ENCODE measurements at places on chromosomes 1 and 21. TPM values are rescaled to one million over a fixed set of nuclear protein-coding genes. Genes with fewer than 3 reads are reported as not detected.

The GBP6 gene
- total RNA-seq = not detected

The HSD3B2 gene
- total RNA-seq = not detected

The TFF2 gene
- total RNA-seq = not detected

The CXADR gene
- not detected for total RNA-seq

The BMP8A gene
- total RNA-seq = not detected

The ALPL gene
- 0.36 TPM for total RNA-seq

The LCE7A gene
- total RNA-seq = not detected

The SAMD13 gene
- total RNA-seq = 3.1 TPM

The LIPI gene
- total RNA-seq = not detected

The FAM177B gene
- total RNA-seq = not detected

The PAPPA2 gene
- total RNA-seq = not detected

The MYBPH gene
- 62.2 TPM for total RNA-seq

The DRAM2 gene
- total RNA-seq = 142 TPM

The EDEM3 gene
- total RNA-seq = 49.7 TPM

The OR6N1 gene
- not detected for total RNA-seq

The RXRG gene
- not detected for total RNA-seq

The AK5 gene
- not detected for total RNA-seq

The PKP1 gene
- total RNA-seq = not detected

The COL24A1 gene
- total RNA-seq = not detected

The DYNLT4 gene
- not detected for total RNA-seq

The NEGR1 gene
- not detected for total RNA-seq

The HTR1D gene
- total RNA-seq = not detected

The CYYR1 gene
- not detected for total RNA-seq

The AVPR1B gene
- not detected for total RNA-seq

The ZSWIM5 gene
- 0.04 TPM for total RNA-seq

The ADORA1 gene
- total RNA-seq = not detected

The FAM151A gene
- total RNA-seq = not detected

The KANK4 gene
- 0.60 TPM for total RNA-seq

The GBP3 gene
- 2.7 TPM for total RNA-seq

The NFASC gene
- 0.75 TPM for total RNA-seq

The MMEL1 gene
- not detected for total RNA-seq

The ANGPTL1 gene
- not detected for total RNA-seq

The LRRC7 gene
- not detected for total RNA-seq

The SPRR5 gene
- total RNA-seq = not detected

The FAM72B gene
- 33.3 TPM for total RNA-seq

The USH2A gene
- not detected for total RNA-seq

The ANP32E gene
- 43.2 TPM for total RNA-seq

Measured in Karpas-422 (cell line).